ENCODE measurements at places on chromosomes 3 and 15.
A peak's percentile ranks its signal among the peaks of the same experiment; 100 is the strongest.

DNA sequence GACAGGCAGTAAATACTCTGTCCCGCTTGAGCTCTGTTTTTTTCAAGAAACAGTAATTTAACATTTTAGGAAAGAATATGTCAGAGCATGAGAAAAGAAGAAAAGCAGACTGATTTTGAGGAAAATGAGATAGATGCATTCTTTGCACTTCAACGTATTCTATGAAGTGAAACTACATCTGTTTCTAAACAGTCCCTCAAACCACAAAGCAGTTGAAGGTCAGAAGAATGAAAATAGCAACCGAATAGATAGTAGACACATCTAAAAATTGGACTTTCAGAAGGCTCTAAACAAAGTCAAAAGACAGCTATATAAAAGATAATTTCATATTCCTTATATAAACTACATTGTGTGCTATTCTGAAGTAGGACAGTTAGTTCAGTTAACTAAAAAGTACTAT, 172.6 kb upstream of the LRRC3B start:
- no peak for DNase-seq

DNA sequence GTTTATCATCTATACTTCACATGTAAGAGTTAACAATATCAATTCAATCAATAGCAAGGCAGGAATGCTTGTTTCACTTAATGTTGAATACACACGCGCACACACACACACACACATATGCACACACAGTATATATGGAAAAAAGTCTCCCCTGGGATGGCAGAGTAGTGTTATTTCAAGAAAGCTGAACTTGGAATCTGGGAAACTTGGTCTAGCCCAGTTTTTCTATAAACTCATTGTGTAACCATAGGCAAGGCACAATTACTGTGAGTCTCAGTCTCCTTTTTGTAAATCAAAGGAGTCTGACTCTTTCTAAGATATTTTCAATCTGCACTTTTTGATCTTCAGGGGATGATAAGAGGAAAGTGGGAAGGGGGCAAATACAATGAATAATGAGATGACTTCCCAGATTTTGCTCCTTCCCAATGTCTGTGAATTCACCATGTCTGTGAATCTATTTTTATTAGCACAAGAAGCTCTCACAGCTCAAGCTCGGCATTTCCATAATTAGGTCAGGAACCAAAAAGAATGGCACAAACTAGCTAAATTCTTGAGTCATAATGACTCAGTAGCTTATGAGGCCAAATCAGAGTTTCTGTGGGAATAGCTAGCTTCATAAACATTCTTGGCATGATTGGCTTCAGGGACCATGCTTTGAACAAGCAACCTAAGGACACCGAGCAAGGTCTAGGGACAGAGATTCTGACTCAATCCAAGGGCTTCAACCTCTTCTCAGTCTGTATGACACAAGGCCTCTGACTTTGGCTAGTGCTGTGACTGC, 227.4 kb upstream of the DCBLD2 start:
- DNase-seq, result no peak

DNA sequence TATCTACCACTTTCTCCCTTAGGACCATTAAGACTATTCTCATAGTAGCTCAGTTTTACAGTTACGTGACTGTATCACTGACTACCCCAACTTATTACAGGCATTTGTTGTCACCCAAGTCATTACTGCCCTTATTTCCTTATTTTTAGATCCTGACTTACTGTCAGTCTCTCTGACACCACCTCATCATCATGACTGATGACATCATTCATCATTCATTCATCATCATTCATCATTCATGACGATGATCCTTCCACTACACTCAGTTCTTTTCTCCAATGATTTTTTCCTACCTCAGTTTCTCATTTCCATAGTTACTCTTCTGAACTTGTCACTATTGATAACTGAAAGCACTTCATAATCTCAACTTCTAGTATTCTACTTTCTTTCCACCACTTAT, 83.8 kb downstream of the ADAM10 start:
- DNase-seq, result no peak

DNA sequence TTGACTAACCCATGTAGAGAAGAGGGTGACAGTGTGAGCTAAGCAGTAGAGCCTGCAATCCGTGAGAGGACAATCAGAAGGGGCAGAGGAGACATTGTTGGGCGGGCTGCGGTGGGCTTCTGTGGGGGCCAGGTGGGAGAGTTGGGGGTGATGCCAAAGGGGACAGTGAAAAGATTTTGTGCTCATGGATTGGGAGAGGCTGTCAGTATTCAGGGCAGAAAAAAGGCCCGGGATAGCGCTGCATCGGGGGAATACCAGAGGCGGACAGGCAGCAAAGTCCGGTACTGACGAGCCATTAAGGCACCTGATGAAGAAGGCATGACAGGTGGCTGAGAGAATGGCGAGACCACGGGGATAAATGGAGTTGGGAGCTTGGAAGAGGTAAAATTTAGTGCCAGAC, 1.3 kb upstream of the PXYLP1 start:
- DNase-seq, result no peak

GRCh38 chr3:15495461-15496340, 25.8 kb downstream of the COLQ start:
- DNase-seq, result no peak

GRCh38 chr3:61664105-61664482, 102.7 kb downstream of the PTPRG start:
- DNase-seq, result no peak

GRCh38 chr3:41169023-41169422, 30.3 kb upstream of the CTNNB1 start:
- DNase-seq, result no peak

- DNase-seq, result no peak
Observed at GRCh38 chr15:80286055-80286454, 34.0 kb upstream of the CTXND1 start.

DNA sequence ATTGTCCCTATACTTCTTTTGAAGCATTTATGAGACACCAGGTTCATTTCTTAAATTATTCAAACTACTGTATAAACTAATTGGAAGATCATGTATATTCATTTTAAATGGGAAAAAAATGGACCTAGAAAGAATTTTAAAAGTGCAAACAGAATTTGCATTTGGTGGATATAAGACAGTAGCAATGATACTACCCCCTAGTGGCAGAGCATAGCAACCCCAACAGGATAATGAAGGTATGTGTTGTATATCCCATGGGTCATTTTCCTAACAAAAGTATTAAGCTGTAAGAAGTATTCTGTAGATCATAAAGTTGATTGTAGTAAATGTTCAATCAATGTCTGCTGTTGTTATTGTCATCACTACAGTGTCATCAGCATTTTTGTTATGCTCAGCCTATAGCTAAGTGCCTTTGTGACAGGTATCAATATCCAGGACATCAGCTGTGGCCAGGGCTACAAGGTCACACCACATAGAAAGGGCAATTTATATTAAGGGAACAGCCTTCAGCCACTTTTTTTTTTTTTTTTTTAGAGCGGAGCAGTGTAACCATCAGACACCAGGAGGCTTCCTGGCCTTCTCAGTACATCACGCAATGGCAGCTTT, 175.8 kb downstream of the FOXB1 start:
- peak; percentile 16 for DNase-seq

- no peak for DNase-seq
Observed at GRCh38 chr3:50390508-50391224, 31.3 kb upstream of the TMEM115 start.

DNA sequence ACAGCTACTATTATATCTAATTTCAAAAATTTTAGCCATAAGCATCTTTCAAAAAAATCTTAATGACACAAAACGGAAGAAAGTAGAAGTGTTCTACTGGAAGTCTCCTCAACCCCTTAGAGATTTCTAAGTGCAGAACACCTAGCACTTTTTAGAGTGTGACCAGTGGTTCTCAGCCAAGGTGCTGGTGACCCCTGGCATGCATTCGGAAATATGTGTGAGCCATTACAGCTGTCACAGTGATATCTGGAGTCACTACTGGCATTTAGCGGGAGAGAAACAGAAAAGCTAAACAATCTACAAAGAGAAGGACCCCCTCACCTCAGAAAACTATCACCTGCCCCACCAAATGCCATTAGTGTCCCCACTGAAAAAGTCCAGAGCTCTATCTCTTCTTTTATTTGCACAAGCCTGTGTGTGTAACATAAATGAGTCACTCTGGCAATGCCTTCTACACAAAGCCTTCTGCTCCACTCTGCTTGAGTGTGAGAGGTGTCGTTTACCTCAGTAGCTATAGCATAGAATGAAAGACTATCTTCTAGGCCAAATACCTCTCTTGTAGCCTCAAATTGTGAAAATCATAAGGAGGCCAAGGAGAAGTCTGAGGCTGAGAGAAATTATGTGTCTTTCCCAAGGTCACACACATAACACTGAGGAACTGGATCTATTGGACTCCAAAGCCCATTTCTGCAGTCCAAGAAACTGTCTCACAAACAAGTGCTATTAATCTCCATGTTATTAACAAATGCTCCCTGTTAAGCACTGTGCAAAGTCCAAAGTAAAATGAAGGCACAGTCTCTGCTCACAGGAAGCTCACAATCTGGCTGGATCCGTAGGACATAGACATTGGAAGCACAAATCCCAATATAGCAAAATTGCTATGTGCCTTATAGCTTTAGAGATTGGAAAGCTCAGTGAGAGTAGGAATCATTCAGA, 28.5 kb upstream of the KCNMB2 start:
- DNase-seq, result no peak

GRCh38 chr15:67085237-67085817, 19.9 kb downstream of the SMAD3 start:
- no peak for DNase-seq

All from memory B cell (primary cell).